ENCODE measurements at places on chromosomes 3 and 15.

- no peak for DNase-seq
These were observed 66.3 kb upstream of the BBX start for GRCh38 chr3:107456501-107456900.

GRCh38 chr3:101676216-101676764 is 642 bp downstream of the ZBTB11 start:
- DNase-seq: peak; percentile 95

GRCh38 chr3:88058306-88058580 is 562 bp downstream of the CGGBP1 start:
- DNase-seq: no peak

- DNase-seq: no peak
These were observed 317.3 kb upstream of the NECTIN3 start for GRCh38 chr3:110754212-110754916.

- no peak for DNase-seq
These were observed 325.5 kb downstream of the IL5RA start for GRCh38 chr3:2784627-2785026.

DNA sequence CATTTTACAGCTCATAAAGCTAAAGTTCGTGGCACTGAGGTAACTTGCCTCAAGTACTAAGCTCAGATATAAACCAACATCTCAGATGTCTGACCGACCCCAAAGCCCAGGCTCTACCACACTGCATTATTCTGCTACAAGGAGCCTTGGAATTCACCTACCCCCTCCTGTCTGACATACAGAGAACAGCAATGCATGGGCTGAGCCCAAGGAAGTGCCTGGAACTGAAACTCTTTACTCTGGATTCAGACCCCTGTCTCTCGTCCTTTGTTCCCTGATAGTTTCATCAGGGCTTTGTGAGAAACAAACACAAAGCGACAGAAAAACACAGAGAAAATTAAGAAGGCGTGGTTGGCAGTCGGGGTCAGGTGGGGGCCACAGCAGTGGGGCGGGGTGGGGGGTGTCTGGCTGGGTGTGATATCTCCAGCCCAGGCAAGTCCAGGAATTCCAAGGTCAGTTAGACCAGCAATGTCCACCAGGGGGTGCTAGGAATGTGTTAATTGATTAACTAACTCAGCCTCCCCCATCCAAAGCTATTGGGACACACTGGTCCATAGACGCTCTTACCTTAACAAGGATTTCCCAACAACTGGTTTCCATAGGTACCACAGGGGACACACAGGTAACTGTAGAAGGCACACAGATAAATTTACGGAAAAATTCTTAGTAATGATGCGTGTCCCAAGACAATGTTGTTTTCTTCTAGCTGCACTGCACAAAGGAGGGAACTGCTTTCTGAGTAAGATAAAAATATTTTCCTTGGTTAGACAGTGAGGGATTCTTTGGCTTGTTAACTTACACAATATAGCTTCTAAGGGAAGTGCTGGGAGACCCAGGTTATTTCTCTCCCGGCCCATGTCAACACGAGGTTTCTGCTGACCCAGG is 18.8 kb upstream of the SSUH2 start:
- peak; percentile 46 for DNase-seq

DNA sequence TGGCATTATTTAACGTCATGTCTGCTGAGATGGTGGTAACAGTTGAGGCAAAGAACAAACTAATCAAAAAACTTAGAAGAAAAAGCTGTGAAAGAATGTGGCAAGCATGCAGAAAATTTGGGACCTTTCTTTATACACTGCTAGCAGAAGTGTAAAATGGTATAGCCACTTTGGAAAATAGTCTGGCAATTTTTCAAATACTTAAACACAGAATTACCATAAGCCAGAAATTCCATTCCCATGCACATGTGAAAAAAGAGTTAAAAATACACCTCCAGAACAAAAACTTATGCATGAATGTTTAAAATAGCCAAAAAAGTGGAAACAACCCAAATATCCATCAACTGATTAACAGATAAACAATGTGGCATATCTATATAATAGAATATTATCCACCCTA is 613.3 kb downstream of the TBL1XR1 start:
- no peak for DNase-seq

DNA sequence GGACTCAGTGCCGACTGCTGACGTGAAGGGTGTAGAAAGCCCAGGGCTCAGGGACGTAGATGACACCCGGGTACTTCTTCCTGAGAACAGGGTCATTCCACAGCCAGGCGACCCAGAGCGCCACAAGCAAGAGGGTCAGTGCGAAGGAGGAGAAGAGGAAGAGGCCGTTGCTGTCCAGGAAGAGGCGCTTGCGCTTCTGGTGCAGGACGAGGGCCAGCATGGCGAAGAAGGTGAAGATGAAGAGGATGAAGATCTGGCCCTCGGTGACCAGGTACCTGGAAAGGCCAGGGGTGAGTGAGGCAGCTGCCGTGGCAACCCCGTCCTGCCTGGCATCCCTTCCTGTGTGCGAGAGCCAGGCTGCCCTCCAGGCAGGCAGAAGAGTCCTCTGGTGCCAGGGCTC is 3.0 kb upstream of the CALML4 start:
- no peak for DNase-seq

GRCh38 chr15:89395461-89395871 is 60.8 kb upstream of the POLG start:
- DNase-seq: no peak

DNA sequence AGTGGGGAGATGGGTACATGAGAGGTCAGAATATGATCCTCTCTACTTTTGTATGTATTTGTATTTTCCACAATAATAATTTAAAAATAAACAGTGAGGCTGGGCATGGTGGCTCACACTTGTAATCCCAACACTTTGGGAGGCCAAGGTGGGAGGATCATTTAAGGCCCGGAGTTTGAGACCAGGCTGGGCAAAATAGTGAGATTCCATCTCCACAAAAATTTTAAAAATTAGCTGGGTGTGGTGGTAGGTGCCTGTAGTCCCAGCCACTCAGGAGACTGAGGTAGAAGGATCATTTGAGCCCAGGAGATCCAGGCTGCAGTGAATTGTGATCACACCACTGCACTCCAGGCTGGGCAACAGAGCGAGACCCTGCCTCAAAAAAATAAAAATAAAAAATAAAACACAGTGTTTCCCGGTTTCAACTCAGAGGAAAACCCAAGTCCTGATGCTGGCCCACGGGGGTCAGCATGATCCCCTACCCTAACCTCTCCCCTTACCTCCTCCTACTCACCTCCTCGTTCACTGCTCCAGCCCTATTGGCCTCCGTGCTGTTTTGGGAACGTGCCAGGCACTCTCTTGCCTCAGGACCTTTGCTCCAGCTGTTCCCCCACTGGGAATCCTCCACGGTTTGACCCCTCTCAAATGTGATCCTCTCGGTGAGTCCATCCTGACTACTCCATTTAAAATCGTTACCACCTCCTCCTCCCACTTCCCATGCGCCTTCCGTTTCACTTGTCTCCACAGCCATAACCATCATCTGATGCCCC is 2.9 kb upstream of the KLHL40 start:
- DNase-seq: no peak

DNA sequence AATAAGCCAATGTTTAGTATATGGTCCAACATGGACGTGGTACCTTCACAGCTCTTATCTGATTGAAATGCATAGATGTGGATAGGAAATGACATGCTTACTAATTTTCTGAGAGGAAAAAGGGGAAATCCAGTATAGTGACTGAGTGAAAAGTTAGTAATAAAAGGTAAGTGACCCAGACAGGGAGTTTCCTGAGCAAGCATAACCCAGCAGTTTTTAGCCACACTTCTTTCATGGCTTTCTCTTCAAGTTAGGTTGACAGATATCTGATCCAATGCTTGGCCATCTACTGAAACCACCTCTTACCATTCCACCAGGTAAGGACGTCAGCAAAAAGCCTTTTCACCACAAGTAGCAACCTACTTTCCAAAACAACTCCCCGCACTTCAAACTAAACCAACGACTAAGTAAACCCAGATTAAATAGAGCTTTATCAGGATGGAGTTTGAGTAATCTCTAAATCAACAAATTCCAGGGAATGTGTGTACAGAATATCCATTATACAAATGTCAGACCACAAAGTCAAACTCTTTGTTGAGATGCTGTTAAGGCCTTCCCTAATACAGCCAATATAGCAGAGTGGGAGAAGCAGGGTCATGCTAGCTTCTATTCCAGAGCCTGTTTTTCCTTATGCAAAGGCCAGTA is 329.7 kb downstream of the RORA start:
- no peak for DNase-seq

- DNase-seq: no peak
These were observed 12.2 kb upstream of the POLR2M start for GRCh38 chr15:57694279-57694678.

DNA sequence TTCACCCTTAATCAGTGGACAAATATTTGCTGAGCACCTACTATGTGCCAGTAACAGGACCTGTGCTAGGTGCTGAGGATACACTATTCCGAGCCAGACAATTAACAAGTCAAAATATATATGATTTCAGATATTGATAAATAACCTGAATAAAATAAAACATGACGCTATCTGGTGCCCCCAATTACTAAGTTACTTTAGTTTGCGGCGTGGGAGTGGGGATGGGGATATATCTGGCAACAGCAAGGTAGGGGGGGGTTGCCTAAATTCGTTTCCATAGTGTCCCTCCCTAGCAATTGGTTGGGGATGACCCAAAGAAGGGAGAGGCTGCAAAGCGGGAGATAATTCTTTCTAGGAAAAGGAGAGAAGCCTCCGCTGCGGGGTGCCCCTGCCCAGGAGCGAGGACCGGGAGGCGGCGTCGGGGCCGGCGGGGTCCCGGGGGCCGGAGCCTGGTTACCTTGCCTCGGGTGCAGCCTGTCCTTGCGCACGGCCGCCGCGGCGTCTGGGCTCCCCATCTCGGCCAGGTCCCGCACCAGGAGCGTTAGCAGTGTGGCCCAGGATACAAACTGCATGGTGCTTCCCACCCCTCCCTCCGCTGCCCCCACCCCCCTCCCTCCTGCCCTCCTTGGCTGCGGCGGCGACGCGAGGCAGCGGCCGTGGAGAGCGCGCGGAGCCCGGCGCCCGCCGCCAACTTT is 567 bp downstream of the ADAMTS9 start:
- DNase-seq: no peak

DNA sequence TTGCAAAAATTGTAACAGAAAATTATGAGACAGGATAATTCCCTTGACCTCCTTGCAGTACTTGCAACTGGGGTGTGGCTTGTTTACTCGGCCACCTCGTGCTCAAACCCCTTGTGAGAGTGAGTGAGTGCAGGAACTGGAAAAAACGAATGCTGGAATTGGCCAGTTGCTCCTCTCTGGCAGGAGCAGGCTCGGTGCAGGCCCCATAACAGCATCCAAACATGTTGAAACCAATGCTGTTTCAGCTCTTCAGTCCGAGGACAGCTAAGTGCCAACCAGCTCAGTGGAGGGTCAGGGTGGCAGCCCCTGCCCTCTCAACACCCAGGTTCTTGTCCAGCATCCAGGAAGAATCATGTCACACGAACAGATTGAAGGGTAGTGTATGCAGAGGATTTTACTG is 36.9 kb downstream of the METTL6 start:
- DNase-seq: no peak

DNA sequence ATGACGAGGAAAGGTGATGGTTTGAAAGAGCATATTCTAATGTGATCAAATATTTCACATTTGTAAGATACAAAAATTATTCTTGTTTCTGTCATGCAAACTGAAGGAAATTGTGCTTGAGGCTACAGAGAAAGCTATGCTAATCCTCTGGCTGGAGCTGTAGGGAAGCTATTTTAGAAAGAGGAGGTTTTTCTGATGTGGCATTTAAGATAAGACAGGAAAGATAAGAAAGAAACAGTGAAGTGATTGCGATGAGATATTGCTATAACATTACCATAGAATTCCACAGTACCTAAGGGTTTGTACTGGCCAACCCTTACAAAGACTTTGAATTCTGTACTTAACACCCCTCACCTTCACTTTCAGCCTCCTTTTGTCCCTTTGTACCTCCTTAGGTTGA is 205.2 kb upstream of the LMCD1 start:
- DNase-seq: no peak

GRCh38 chr15:42728560-42728959 is 8.4 kb downstream of the CDAN1 start:
- DNase-seq: no peak

DNA sequence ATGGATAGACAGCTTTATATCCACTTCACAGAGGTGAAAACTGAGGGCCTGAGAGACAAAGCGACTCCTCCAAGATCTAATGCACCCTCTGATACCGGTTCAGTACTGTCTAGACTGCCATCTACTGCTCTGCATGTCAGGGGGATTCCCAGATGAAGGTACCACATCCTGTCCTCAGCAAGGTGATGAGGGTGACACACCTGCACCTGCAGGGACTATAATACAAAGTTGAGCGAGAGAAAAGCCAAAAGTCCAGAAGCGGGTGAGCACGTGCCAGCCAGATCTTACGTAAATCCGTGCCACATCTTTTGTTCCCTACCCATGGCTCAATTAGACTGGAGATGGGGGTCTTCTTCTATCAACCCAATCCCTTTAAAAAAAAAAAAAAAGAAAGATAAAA is 32.4 kb upstream of the HES1 start:
- DNase-seq: no peak

GRCh38 chr15:39273717-39274411 is 307.0 kb upstream of the THBS1 start:
- DNase-seq: no peak

DNA sequence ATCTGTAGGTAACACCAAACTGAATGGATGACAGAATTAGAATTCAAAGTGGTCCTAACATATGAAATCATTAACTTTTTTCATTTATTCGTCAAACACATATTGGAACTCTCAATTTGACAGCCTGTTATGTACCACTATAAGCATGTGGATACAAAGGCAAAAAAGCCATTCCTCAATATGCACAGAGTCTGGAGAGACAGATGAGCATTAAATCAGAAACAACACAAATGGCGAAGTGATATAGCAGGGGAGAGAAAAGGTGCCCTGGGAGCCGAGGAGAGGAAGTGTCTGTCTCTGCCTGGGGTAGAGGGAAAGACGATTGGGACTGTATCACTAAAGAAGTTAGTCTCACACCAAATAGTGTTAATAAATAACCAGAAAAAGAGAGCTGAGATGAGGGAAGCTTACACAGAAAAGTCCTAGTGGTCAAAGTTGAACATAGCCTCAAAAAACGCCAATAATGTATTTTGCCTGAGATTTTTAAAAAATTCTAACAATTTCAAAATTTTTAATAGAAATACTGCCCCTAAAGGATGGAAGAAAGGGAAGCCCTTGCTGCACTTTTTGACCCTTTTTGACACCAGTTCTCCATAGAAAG is 417.5 kb downstream of the TUSC7 start:
- no peak for DNase-seq

DNA sequence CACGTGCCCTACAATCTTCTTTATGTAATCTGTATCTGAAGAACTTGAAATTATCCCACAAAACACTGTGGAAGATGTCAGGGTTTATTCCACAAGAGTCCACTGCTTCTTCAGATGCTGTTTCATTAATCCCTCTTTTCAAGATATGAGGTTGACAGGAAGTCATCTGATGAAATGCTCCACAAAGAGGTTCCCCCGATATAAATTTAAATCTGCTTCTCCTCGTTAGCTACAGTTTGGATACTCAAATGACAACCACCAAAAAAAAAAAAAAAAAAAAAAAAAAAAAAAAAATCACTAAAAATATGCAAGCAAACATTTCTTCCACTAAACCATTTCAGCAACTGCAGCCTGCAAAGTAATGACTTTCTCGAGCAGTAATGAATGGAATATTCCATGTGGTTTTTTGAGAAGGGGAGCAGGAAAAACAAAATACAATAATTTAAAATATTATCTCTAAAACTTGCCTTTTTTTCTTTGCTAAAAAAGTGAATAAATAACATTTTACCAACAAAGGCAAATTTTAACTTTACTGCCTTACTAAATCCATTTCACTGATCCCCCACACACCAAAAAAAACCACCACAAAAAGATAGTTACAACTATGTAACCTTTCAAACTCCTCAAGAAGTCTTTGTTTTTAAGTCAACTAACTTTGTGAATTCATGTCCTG is 37.8 kb downstream of the DLG1 start:
- no peak for DNase-seq

Measured in activated CD4-positive, alpha-beta memory T cell treated with anti-CD3 and anti-CD28 coated beads, Interleukin-2, amount 10 ng/mL, durations not matched to agents 7 days and 5 days (primary cell).